Right atrium auricular region (tissue), 2 donors: ENCODE measurements at places on chromosomes 7 and 10. TPM values are rescaled to one million over a fixed set of nuclear protein-coding genes. Genes with fewer than 3 reads are reported as not detected.

SPRN gene
- not detected for total RNA-seq

SLC35G1 gene
- 5.6 TPM for total RNA-seq

C10orf105 gene
- not detected for total RNA-seq

DNA sequence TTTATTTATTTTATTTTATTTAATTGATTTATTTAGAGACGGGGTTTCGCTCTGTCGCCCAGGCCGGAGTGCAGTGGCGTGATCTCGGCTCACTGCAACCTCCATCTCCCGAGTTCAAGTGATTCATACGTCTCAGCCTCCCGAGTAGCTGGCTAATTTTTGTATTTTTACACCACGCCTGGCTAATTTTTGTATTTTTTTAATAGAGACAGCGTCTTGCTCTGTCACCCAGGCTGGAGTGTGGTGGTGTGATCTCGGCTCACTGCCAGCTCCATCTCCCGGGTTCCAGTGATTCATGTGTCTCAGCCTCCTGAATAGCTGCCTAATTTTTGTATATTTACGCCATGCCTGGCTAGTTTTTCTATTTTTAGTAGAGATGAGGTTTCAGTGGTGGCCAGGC lies 34.2 kb downstream of the AP5Z1 start:
- DNase-seq = no peak

DNA sequence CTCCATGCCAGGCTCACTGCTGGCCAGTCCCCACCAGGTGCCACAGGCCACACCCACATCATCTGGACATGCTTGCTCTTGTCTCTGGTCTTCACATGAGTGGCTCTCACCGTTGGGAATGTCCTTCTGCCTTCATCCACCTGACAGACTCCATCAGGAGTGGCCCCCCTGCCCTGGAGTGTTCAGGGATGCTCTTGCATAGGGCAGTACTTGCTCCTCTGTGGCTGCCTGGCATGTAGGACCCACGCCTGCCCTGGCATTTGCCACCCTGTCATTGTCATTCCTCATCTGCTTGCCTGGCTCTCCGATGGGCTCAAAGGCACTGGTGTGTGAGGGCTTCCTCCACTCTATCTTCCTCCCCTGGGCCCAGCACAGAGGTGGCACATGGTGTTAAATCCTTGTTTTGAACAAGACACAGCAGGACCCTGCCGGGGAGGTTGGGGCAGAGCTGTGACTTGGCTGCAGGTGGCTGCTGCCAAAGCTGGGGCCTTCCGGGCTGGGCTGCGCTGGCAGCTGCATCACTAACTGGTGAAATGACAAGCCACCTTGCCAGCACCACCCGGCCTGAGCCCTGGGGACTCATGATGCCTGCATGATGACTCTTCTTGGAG lies 1.8 kb downstream of the SH2D4B start:
- peak; percentile 55 for DNase-seq

DNA sequence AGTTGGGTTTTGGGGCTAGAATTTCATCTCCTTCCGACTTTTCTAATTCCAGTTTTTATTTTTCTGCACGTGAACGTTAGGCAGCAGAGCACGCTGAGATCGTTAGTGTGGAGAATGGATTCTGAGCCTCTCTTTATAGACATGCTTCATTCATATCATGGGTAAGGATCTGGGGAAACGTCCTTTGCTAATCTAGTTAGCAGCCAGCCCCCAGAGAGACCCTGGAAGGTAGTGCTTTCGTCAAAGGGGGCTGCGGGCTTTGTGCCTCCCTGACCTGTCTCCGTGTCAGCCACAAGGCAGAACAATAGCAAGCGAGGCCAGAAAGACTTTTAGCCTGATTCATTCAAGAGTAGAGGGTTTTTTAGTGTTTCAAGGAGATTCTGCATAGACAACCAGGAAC lies 196.3 kb upstream of the KLF6 start:
- no peak for DNase-seq
